NCI-H1105 treated with DMSO at 0.1 percent for 48 hours (cell line): ENCODE measurements at places on chromosomes 12 and 14.
A peak's percentile ranks its signal among the peaks of the same experiment; 100 is the strongest.

- DNase-seq = no peak
These were observed 84.5 kb downstream of the VRK1 start for GRCh38 chr14:96881713-96882112.

- DNase-seq = no peak
These were observed 472.2 kb upstream of the STXBP6 start for GRCh38 chr14:25522116-25522515.

GRCh38 chr14:68669111-68669511 is 123.8 kb downstream of the ZFP36L1 start:
- no peak for DNase-seq

DNA sequence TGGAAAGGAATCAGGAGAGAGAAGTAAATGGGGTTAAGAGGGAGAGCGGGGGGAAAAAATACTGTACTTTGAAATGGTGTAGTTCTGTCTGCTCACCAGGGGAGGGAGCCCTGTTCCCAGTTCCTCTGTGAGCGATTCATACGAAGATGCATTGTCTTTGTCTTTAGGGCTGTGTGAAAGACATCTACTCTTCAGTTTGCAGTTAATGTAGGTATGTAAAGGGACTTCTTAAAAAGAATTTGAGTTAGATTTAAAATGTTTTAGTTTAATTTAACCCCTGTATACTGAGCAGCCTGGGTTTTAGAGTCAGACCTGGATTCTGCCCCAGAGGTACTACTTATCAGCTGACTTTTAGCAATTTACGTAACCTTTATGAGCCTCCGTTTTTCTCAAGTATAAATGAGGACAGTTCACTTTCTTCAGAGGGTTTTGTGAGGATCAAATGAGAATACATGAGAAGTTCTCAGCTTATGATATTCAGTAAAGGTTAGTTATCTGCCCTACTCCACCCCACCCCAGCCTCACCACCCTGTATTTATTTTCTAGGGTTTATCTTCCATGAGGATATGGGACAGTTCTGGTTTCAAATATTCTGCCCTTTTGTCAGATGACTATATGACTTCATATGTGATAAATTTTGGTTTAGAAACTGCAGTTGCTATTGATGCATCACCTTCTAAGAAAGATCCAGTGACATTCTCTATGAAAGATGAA is 82.5 kb upstream of the EVL start:
- DNase-seq = peak; percentile 80

- no peak for DNase-seq
These were observed 163.7 kb upstream of the IGF1 start for GRCh38 chr12:102643879-102644575.

DNA sequence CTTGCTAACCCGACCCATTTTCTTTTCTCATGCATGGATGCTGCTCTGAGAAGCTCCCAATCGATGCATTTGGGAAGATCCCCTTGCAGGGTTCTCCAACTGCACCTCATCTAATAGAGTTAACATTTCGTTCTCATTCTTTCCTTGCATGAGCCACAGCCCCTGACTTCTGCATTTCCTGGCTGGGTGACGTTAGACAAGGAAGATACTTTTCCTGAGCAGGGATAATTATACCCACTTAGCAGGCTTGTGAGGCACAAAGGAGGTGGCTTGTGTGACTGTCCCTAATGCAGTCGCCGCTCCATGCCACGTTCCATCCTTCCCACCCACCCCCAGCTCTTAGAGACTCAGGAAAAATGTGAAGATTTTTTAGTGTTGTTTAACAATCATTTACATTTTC is 195.1 kb downstream of the CHST11 start:
- peak; percentile 89 for DNase-seq

- DNase-seq = peak; percentile 85
These were observed 117.1 kb downstream of the SLC25A47 start for GRCh38 chr14:100440207-100440631.

- no peak for DNase-seq
These were observed 17.2 kb upstream of the SLC35F4 start for GRCh38 chr14:57883061-57883460.

DNA sequence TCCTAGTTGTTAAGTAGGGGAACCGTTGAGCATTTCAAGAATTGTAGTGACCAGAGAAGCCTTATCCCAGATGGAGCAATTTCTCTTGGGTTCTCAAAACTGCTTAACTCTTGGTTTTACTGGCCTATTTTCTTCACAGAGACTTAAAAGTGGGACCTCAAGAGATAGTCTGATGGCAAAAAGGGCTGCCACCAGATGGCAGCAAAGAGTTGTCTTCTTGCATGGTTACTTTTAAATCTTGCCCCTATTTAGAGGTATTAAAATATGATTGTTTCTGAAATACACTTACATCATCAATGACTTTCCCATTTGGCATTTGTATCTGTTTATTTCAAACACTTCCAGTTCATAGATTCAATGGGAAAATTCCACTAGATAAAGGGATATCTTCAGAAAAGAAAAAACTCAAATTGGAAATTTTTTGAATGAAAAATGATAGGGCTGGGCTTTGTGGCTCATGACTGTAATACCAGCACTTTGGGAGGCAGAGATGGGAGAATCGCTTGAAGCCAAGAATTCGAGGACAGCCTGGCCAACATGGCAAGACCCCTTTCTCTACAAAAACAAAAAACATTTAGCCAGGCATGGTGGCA is 69.9 kb upstream of the CNTN1 start:
- DNase-seq = peak; percentile 54

DNA sequence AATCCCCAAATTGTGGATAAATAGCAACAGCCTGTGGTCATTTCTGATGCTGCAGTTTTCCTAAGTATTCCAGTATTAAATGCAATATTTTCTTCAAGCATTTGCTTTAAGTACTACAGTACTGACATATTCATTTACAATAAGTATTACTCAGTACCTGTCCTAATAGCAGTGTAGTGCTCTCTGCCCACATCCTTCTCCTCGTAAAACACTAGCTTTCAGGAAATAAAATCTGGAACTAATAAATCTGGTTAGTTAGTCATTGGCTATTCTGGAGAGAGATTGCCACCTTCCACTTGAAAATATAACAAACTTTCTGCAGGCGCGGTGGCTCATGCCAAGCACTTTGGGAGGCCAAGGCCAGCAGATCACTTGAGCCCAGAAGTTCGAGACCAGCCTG is 441.5 kb downstream of the PRKD1 start:
- DNase-seq = no peak

DNA sequence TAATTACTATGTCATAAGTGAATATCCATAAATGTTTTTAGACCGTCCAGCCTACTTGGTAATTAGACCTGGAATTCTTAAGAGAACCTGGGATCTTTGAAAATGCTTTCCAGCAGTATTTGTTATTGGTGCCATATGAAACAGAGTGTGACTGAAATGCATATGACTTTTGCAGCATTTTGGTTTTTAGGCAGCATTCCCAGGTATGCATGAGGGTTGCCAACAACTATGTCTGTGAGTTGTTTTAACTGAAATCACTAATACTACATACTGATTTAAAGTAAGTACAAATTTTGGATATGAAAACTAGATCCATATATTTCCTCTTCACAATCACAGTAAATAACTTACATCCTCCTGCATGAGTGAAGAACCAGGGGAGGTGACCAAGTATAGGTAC is 437.7 kb upstream of the FAR2 start:
- DNase-seq = no peak

DNA sequence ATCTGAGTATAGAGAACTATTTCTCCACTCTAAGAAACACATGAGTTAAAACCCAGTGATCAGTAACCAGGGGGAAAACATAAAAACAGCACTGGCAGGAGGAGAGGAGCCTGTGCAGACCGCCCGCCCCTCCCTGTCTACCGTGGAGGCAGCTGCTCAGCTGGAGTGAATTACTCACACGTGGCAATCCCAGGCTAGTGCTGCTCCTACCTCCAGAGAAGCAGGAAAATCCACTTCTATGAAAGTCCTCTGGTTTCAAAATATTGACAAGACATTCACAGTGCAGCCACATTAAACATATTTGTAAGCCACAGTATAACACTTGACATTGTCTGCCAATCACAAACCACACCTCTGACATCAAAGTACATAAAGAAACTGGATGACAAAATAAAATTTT is 16.7 kb downstream of the TMEM132D start:
- no peak for DNase-seq

DNA sequence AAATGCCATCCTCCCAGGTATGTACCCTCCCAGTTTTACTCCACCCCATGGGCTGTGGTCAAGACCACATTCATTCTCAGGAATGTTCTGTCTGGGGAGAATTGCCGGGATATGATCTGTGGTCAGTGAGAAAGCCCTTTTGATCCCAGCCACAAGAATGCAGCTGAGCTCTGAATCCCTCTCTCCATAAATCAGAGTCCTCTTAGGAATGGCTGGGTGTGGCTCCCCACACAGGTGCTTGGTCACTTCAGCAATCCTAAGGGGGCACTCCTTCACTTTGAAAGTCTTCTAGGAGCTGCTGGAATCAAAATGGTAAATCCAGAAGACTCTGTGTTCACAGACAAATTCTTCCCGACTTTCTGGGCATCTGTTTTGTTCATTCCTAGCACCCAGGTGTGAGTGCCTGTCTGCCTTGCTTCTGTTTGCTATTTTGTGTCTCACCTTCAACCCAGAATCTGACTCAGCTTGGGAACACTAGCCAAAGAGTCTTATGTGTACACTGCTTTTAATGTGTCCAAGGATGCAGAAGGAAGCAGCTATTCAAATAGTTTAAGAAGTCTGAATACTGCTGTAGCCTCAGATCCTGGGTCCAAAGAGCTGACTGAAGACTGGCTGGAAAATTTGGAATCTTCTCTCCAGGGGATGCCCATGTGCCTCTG is 144.6 kb upstream of the CDKN3 start:
- no peak for DNase-seq

GRCh38 chr12:46577063-46577776 is 204.6 kb upstream of the SLC38A2 start:
- DNase-seq = peak; percentile 27

GRCh38 chr12:80838708-80839107 is 99.0 kb downstream of the LIN7A start:
- peak; percentile 36 for DNase-seq

- no peak for DNase-seq
These were observed 57.5 kb downstream of the CALM1 start for GRCh38 chr14:90454041-90455000.

DNA sequence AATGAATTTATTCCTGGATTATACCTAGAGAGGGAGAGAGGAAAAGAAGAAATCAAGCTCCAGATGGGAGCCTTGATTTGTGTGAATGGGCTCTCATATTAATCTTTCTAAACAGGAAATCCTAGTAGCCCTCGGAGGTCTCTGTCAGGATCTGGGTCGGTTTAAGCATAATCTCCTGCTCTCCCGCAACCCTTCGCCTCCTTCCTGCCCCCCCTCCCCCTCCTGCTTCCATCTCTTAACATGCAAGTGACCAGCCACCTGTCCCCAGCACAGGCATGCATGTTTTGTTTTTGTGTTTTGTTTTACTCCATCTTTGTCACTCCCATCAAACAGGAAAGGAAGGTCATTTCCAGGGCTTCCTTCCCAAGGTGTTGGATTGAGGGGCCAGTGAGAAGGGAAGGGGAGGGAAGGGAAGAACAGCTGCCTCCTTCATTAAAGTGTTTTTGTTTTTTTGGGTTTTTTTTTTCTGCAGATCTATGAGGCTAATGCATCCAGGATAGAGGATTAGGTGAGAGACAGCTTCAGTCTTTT is 4.8 kb upstream of the KCNA5 start:
- DNase-seq = no peak

DNA sequence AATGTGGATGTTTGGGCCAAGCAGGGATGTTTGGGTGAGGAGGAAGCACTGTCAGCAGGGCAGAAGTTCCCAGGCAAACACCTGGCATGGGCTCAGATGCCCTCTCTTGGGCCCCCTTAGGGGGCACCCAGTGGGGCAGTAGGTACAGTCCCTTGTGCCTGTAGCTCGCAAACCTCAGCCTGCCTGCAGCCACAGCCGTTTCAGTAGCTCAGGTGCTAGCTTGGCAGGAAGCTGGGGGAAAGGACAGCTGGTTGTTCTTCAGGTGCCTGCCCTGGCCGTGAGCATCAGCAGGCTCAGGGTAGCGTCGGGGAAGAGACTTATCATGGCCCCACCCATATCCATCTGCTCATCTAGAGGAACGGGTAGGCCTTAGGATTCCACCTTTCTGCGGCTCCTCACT is 67.5 kb downstream of the B4GALNT3 start:
- no peak for DNase-seq

DNA sequence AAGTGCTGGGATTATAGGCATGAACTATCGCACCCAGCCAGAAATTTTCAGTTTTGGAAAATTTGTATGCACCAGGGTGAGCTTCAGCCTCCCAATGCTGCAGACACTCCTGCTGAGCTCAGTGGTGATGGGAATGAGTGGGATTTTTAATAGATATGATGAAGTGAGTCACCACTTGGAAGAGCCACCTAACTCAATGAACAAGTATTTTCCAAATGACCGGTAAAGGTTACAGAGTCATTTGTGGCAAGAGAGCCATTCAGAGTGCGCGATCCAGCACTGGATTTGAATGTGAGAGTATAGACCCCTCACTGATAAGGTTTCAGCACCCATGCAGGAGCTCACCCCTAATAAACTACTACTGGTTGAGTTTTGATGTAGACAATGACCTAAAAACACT is 100.7 kb downstream of the PPP2R5C start:
- DNase-seq = no peak

GRCh38 chr12:116026768-116027550 is 250.5 kb downstream of the MED13L start:
- no peak for DNase-seq

DNA sequence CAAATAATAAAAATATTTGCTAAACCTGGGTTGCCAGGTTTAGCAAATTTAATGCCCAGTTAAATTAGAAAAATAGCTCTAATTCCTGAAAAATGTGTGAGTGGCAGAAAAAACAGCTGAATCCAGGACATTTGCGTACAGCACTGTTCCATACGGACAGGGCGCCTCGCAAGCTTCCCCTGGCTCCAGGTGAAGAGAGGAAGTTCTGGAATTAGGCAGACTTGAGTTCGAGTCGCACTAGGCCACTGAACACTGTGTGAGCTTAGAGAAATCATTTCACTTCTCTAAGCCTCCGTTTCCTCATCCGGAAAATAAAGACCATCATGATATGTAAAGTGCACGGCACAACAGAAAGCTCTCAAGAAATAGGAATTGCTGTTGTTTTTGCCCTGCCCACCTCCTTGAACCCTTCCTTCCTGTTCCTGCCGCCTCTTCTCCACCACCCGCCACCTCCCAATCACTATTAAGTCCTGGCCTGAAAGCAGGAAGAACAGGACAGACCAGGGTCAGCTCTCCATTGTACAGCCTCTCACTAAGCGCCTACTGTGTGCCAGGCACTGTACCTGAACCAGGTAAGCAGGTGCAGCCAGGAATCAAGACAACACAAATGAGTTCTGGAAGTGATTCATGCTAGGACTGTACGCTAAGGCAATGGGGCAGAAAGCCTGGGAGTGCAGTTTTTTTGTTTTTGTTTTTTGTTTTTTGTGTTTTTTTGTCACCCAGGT is 763 bp upstream of the PHETA1 start:
- DNase-seq = no peak
